ENCODE measurements at places on chromosomes 2 and 18.

DNA sequence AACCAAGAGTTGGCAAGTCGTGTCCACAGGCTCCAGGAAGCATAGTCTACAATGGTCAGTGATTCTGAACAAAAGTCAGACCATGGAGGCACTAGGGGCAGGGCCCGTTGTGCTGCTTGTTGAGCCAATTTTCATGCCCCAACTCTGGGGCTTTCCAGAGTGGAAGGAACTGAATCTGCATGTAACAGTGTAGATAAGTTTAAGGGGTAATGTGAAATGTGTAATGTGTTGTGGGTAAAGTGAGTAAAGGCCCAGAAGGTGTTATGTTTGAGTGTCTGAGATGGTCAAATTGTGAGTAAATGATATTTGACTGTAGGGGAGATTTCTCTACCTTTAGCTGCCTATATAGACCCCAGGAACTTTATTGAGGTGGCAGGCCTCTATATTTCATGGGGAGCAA is 1336.5 kb upstream of the SLC39A10 start:
- no peak for DNase-seq

- no peak for DNase-seq
Observed at GRCh38 chr2:24461685-24462084, 29.4 kb upstream of the NCOA1 start.

DNA sequence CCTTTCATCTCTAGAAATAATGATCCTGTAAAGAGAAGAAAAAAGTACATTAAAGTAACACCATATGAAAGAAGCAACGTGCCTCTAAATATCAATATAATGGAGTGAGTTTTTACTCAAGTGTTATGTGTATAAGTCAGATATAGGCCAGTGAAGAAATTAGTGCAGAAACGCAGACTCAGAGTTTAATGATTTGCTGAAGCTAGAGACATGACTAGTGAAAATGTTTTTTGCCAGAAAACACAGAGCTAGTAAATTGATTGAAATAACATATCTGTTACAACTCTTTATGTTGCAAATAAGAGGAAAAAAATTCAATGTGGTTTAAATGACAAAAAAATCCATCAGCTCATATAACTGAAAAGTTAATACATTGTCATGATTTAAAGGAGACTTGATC is 217.2 kb upstream of the NXPH2 start:
- DNase-seq: no peak

GRCh38 chr2:206565666-206566065 is 76.6 kb upstream of the FAM237A start:
- DNase-seq: no peak

- DNase-seq: no peak
Observed at GRCh38 chr2:130389783-130390182, 33.9 kb downstream of the PTPN18 start.

All from CD4-positive, alpha-beta T cell treated with Interleukin-17A for 1 hour (primary cell).